ENCODE measurements at places on chromosomes 1 and 21.

DNA sequence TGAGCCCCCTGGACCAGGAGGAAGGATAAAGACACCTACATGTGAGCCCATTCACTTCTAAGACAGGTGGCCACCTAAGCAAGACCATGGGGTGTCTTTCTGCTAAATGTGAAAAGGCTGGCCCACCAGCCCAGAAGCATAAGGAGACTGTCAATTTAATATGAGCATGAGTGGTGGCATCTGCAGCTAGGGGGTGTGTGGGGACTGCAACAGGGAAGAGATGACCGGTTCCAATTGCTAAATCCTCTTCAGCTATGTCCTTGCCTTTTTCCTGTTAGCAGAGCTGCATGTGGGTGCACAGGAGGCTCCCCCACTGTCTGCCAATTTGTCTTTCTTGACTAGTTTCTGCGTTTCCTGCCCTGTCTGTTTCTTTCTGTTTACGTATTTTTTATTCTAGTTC is 22.3 kb upstream of the BMP8A start:
- no peak for DNase-seq

- no peak for DNase-seq
Observed at GRCh38 chr1:29459620-29459945, 223.3 kb downstream of the PTPRU start.

DNA sequence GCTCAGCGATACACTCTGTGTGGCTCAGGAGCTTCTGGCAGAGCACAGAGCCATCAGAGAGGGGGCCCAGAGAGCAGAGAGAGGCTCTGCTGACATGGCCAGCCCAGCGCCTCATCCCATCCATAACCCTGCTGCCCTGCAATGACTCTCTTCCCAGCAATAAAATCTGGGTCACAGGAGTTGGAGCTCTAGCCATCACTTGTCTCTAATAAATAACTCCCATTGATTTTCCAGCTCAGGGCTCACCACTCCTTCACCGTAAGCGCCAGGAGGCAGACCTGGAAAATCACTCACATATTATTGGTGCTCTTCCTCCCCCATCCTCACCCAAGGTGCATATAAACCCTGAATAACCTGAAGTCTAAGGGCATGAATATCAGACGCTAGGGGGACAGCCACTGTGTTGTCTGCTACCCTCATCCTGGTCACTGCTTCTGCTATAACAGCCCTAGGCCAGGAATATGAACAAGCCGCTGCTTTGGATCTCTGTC is at the start of gene APCS:
Gene APCS, plus strand, starts transcription at position 366 of the 491 bp plus-strand sequence. Its CDS starts 96 bp downstream, at position 462.
- DNase-seq: no peak

GRCh38 chr1:32204943-32205361 is 519 bp upstream of the IQCC start:
- no peak for DNase-seq

GRCh38 chr1:103457886-103458455 is 67.5 kb upstream of the RNPC3 start:
- DNase-seq: no peak

GRCh38 chr1:223628233-223629125 is 37.0 kb downstream of the CAPN8 start:
- DNase-seq: peak; percentile 32

DNA sequence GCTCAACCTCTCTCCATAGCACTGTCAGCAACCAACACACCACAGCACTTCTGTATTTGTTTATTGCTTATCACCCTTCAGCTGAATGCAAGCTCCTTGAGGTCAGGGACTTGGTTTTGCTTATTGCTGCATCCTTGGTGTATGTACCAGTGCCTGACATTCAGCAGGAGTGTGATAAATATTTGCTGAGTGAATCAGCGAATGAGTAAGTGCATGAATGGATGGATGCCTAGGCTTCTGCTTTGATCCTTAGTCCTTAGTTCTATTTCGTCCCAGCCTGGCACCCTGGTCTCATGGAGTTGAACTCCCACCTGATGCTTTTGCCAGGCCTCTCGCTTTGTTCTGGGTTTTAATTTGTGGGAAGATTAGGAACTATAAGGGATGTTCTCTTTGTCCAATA is 88.2 kb downstream of the ZSCAN20 start:
- DNase-seq: no peak

DNA sequence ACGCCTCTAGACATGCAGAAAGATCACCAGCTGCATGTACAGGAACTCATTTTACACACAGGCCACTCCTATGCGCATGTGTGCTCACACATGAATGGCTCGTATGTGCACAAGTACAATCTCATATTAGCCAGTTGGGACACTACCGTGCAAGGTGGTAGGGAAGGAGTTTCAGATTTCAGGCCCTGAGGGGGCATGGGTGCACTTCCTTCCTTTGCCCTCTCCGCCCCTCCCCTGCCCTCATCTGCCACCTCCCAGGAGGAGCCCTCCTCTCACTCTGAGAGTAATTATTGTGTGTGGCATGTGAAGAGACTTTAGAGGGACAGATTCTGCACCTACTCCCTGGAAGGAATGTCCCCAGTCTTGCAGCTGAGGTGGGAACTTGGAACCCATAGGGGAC is 14.8 kb downstream of the EDN2 start:
- DNase-seq: no peak

GRCh38 chr1:194568610-194569009 is 1382.2 kb upstream of the B3GALT2 start:
- DNase-seq: no peak

DNA sequence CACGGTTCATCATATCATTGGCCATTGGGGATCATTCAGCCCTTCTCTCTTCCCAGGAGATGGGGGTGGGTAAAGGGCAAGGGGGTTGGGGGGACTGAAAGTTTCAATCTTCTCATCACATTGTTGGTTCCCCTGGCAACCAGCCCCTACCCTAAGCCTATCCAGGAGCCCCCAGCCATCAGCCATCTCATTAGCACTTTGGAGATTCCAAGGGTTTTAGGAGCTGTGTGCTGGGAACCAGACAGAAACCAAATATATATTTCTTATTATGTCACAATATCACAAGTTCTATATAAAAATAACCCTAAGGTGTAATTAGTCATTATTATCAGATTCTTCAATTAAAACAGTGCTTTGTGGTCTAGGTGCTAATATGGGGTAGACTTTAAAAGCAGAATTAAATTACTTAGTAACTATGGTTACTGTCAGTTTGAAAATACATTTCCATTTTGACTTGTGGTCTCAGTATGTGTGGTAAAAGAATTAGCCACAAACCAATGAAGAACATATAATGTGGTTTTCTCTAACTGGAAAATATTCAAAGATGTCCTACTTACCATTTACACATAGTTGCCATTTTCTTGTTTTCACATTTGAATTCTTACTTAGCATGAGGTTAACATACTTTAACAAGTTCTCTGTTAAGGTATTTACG is 28.1 kb downstream of the IL23R start:
- peak; percentile 81 for DNase-seq

GRCh38 chr1:239897458-239897857 is 194.2 kb upstream of the FMN2 start:
- no peak for DNase-seq

GRCh38 chr1:150765296-150765976 is at the start of gene CTSS:
TSS of gene CTSS (minus strand) at chr1:150765778. CDS start at chr1:150764763, 1,015 bp downstream.
- peak; percentile 68 for DNase-seq

DNA sequence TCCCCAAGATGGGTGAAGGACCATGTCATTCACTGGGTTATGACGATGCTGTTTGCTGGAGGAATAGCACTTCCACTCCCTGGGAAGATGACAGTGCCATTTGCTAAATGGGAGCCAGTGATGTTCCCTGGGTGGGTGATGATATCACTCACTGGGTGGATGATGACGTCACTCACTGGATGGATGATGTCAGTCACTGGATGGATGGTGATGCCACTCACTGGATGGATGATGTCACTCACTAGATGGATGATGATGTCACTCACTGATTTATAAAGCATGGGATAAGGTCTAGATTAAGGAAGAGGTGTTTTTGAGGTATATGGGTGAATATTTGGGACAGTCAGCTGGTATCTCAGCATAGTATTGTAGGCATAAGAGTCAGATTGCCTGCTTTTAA is 457.2 kb downstream of the AJAP1 start:
- DNase-seq: no peak
